ENCODE measurements at places on chromosomes 12 and 14.
A peak's percentile ranks its signal among the peaks of the same experiment; 100 is the strongest.

- peak; percentile 89 for DNase-seq
Measured at GRCh38 chr14:33959692-33960151, 8.8 kb upstream of the EGLN3 start.

- DNase-seq: no peak
Measured at GRCh38 chr12:90428465-90428864, 526.5 kb downstream of the CCER1 start.

DNA sequence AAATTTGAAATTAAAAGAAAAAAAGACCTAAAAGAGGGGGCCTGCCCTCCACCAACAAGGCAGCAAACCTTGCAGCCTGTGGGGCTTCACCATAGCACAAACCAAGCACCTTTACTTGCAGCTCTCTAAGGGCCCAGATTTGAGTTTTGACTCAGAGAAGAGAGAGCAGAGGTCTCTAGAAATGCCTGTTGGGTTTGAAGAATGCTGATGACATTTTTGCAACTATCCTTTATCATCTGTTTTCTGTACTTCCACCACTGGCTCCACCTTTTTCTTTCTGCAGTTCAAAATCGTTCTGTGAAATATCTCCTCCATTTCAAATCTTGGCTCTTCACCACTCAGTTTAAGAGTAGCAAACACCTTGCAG is 83.8 kb upstream of the HMGA2 start:
- DNase-seq: peak; percentile 17

- DNase-seq: no peak
Measured at GRCh38 chr14:70845601-70846000, 36.3 kb upstream of the MAP3K9 start.

- peak; percentile 77 for DNase-seq
Measured at GRCh38 chr12:93484315-93484981, 17.1 kb downstream of the MRPL42 start.

DNA sequence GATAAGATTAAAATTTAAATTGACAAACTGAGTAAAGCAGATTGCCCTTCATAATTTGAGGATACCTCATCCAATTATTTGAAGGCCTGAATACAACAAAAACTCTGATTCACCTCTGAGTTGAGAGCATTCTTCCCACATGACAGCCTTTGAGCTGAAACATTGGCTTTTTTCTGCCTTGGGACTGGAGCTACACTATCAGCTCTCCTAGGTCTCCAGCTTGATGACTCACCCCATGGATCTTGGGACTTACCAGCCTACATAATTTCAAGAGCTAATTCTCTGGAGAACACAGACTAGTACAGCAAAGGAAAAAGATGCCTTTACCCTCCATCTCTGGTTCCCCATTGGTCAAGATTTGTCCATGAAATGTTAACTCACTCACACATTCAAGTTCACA is 555.1 kb downstream of the FOXG1 start:
- DNase-seq: peak; percentile 8

DNA sequence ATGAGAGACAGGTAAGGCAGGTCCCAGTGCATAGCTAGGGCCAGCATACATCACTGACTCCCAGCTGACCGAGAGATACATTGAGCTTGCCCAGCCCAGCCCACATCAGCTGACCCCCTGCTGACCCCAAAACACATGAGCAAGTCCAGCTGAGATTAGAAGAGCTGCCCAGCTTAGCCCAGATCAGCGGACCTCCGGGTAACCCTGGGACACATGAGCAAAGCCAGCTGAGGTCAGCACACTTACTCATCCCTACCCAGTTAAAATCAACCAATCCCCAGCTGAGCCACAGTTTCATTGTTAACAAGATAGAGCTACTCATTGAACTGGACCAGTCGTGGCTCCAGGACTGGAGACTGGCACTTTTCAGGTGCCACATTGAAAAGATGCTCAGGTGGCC is 21.8 kb upstream of the FBXO34 start:
- DNase-seq: no peak

- DNase-seq: no peak
Measured at GRCh38 chr14:32007755-32008362, 69.2 kb upstream of the ARHGAP5 start.

- no peak for DNase-seq
Measured at GRCh38 chr14:80988735-80989429, 33.5 kb downstream of the TSHR start.

- DNase-seq: no peak
Measured at GRCh38 chr12:50923361-50924130, 28.8 kb upstream of the HIGD1C start.

- DNase-seq: no peak
Measured at GRCh38 chr14:52790756-52791222, 618 bp downstream of the GNPNAT1 start.

DNA sequence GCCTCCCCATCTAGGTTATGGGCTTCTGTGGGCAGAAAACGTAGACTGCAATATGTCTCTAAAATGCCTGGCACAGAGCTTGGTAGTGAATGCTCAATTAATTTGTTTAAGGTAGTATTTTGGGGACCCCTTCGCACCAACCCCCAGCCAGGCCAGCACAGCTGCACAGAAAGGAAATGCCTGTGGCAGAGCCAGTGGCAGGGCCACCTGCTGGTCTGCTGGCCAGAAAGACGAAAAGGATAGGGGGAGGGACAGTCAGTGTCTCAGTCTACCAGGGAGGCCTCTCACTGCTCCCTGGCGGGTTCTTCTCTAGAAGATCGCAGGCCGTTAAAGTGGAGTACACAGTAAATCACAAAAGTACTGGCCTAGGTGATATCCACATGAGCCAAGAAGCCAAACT is 3.5 kb downstream of the RAB15 start:
- DNase-seq: peak; percentile 30

- DNase-seq: no peak
Measured at GRCh38 chr14:63933110-63933509, 80.3 kb downstream of the SYNE2 start.

- DNase-seq: no peak
Measured at GRCh38 chr14:64915797-64916196, 1.5 kb downstream of the CHURC1 start.

DNA sequence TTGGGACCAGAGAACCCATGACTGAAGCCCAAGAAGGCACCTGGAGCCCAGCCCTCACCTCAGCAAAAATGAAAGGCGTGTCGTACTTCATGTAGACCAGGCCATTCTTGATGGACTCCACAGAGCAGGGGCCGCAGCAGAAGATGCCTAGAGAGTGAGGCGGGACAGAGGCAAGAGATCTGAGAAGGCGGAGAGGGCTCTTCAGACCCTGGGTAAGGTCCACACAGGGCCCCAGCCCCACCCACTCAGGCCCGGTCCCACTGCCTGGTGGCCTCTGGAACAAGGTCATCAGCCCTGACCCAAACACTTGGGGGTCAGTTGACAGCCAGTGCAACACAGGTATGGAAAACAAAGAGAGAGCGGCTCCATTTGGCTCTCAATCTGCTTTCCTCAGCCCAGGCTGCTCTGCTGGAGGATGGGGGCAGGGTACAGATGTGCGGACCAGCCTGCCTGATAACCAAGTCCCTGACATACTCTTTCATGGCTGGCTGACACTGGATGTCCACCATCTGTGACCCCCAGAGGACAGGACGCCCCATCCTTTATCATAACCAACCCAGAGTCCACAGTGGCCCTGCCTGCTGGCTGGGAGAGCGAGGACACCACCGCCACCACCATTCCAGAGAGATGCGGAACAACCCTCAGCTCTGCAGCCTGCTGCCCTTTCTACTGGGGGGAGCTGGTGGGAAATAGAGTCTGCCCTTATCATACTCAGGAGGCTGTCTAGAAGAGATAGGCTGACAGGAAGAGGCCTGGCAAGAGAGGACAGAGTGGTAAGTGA is 6.9 kb downstream of the TGM1 start:
- no peak for DNase-seq

DNA sequence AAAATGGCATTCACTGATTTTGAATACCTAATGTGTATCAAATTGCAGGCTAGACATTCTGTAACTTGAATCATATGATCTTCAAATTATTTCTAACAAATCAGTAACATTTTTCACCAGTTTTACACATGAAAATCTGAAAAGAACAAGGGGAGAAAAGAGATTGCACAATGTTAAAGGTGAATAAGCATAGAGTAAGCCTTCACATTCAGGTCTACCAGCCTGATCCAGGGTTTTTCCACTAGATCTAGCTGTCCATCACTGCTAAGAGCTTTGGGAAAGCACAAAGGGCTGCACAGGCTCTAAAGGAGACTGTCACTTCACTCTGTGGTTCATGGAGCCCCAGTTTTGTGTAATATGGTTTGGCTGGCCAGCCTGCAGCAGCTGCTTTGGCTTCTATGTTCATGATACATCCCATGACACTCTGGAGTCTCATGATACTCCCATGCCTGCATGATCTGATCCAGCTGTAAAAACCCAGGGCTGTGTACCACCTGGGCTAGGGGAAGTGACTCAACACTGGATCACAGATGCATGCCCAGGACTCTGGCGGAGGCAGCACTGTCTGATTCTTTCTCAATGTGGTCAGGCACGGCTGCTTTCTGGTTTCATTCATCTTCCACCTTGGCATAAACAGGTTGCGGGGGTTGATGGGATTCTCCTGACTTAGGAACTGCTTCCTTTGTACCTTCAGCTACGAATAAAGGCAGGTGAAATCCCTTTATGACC is 859.7 kb downstream of the GALC start:
- DNase-seq: peak; percentile 48

GRCh38 chr12:26987634-26988424 is 26.4 kb downstream of the TM7SF3 start:
- DNase-seq: no peak

DNA sequence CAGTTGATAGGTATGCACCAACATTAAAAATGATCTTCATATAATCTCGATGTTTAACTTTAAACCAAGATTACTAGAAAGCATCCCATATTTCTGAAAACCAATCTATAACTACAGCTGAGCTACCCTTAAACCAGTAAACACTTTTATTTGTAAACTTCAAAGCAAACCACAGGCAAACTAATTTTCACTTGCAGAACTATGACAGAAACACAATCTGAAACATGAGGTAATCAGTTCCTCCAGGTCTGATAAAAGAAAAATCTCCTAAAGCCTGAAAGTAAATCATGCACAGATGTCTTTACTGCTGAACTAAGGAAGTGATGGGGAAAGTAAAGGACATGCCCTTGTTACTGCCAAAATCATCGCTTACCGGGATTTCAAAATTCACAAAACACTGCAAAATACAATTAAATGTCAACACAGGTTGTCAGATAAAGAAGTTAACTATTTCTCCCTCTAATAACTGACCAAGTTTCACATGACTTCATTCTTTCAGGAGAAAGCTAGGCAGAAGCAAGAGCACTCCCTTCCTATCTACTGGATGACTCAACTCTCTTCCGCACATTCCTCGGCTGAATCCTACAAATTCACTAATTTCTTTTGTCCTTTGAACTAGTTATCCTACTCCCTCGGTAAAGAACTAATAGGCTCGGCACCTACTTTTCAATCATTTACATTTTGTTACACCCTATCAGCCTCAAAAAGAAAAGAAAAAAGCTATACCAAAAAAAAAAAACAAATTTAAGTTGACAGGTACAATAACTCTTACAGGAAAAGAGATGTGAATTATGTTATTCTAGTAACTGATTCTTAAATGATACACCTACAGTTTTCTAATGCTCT is 1.4 kb downstream of the EEA1 start:
- DNase-seq: no peak

DNA sequence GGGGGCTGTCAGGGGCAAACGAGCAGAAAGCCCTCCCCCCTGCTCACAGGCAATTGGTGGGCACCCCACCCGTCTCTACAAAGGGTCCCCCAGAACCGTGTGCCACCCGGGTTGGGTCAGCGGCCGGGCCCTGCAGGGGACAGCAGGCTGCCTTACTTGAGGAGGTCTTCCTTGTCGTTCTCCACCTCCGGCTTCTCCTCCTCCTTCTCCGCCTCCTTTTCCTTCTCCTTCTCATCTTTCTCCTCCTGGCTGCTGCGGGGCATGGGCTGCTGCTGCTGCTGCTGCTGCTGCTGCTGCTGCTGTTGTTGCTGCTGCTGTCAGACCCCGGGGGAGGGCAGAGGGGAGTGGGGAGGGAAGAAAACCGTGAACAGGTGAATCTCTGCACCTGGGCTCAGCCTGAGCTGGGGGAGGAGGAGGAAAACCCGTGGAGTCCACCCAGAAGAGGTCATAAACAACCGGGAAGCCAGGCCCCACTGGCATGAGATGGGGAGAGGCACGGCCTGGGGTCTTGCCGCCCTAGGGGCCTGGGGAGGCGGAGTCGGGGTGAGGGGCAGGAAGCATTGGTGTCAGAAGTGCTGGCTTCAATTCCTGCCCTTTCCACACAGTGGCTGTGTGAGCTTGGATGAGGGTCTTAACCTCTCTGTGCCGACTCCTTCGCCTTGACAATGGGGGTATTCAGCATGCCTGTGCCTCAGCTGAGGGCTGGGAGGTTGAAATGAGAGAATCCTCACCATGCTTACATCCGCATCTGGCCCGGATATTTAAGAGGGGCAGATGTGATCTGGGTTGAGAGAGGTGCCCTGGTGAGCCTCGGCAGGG is 107.6 kb downstream of the RFLNA start:
- DNase-seq: no peak

- no peak for DNase-seq
Measured at GRCh38 chr12:38890102-38890855, 15.1 kb downstream of the CPNE8 start.

DNA sequence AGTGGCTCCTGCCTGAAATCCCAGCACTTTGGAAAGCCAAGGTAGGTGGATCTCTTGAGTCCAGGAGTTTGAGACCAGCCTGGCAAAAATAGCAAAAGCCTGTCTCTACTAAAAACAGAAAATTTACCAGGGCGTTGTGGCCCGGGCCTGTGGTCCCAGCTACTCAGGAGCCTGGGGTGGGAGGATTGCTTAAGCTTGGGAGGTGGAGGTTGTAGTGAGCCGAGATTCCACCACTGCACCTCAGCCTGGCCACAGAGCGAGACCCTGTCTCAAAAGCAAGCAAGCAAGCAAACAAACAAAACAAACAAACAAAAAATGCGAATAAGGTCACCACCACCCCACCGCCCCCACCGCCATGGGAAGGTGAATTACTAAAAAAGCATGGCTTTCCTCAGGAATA is 238.7 kb downstream of the ATXN7L3B start:
- no peak for DNase-seq

- DNase-seq: no peak
Measured at GRCh38 chr12:3464561-3464960, 26.4 kb upstream of the PRMT8 start.

DNA sequence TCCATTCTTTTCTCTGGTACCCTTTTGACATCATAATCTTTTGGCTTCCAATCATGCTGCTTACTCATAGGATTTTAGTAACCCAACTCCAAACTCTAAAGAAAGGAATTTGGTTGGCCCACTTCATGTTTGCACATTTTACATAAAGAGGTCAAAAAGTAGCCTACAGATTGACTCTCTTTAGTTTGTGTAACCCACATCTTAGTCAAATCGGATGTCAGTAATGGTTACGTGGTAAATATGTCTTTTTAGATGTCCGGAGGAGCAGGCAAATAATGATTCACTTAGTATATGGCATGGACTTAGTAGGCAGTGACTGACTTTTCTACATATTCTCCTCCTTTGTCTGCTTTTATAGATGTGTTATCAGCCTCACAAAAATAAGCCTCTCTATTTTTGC is 711.6 kb upstream of the FOXG1 start:
- DNase-seq: no peak

GRCh38 chr12:132352896-132353800 is 23.8 kb upstream of the GALNT9 start:
- no peak for DNase-seq

- peak; percentile 65 for DNase-seq
Measured at GRCh38 chr12:104454997-104455396, 1.8 kb upstream of the CHST11 start.

All from trophoblast cell (in vitro differentiated cells and primary cell).